Mesangial cell (primary cell): ENCODE measurements at places on chromosomes 16 and 17. TPM values are rescaled to one million over a fixed set of nuclear protein-coding genes. Genes with fewer than 3 reads are reported as not detected.

TMEM220 gene
- total RNA-seq, result 3.1 and 4.4 TPM in 2 replicates

CA7 gene
- not detected in 2 replicates for total RNA-seq

SPNS2 gene
- total RNA-seq, result 22.2 and 106 TPM in 2 replicates

MBTPS1 gene
- 61.9 and 85.7 TPM in 2 replicates for total RNA-seq

CTF1 gene
- total RNA-seq, result 2.8 and 6.8 TPM in 2 replicates

PYDC1 gene
- total RNA-seq, result not detected in 2 replicates

MYH2 gene
- under 0.01 TPM in 1 of 2 replicates, not detected in the other for total RNA-seq

TNP2 gene
- not detected in 2 replicates for total RNA-seq

GNAO1 gene
- total RNA-seq, result under 0.01 and 0.33 TPM in 2 replicates

CACNG5 gene
- not detected in 2 replicates for total RNA-seq

FBXO39 gene
- not detected in 2 replicates for total RNA-seq

CCL13 gene
- not detected in 2 replicates for total RNA-seq

NQO1 gene
- total RNA-seq, result 44.2 and 63.7 TPM in 2 replicates

USH1G gene
- total RNA-seq, result not detected in 2 replicates

UMOD gene
- total RNA-seq, result not detected in 2 replicates

TPSG1 gene
- not detected in 2 replicates for total RNA-seq

SLC38A8 gene
- not detected in 2 replicates for total RNA-seq

ORMDL3 gene
- total RNA-seq, result 34.9 and 39.0 TPM in 2 replicates

CPHXL gene
- not detected in 2 replicates for total RNA-seq

THRA gene
- 9.5 and 27.9 TPM in 2 replicates for total RNA-seq
